ENCODE measurements at places on chromosomes 13 and 19.

DNA sequence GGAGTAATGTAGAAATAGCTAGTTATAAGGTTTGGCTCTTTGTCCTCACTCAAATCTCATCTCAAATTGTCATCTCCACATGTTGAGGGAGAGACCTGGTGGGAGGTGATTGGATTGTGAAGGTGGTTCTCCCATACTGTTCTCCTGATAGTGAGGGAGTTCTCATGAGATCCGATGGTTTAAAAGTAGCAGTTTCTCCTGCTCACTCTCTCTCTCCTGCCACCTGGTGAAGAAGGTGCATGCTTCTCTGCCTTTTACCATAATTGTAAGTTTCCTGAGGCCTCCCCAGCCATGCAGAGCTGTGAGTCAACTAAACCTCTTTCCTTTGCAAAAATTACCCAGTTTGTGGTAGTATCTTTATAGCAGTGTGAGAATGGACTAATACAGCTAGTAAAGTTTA, 849.4 kb downstream of the DACH1 start:
- no peak for DNase-seq

- DNase-seq, result no peak
Measured at GRCh38 chr13:73335210-73335609, 276.4 kb downstream of the KLF5 start.

DNA sequence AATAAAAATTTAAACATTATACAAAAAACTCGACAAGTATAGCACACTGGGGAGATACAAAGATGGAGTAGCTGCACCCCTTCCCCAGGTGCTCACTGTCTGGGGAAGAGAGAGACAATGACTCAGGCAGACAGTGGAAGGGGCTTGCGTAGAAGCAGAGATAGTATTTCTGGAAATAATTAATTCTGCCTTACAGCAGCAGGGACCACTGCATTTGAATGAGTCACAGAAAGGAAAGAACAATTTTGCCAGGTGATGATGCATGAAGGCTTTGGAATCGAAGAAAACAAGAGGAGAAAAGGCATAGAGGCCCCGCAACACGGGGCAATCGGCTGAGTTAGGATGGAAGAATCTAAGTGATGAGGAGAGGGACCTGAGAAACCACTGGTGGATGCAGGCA, 447.4 kb downstream of the EFNB2 start:
- DNase-seq, result no peak

GRCh38 chr13:106376401-106377112, 158.9 kb downstream of the EFNB2 start:
- no peak for DNase-seq

DNA sequence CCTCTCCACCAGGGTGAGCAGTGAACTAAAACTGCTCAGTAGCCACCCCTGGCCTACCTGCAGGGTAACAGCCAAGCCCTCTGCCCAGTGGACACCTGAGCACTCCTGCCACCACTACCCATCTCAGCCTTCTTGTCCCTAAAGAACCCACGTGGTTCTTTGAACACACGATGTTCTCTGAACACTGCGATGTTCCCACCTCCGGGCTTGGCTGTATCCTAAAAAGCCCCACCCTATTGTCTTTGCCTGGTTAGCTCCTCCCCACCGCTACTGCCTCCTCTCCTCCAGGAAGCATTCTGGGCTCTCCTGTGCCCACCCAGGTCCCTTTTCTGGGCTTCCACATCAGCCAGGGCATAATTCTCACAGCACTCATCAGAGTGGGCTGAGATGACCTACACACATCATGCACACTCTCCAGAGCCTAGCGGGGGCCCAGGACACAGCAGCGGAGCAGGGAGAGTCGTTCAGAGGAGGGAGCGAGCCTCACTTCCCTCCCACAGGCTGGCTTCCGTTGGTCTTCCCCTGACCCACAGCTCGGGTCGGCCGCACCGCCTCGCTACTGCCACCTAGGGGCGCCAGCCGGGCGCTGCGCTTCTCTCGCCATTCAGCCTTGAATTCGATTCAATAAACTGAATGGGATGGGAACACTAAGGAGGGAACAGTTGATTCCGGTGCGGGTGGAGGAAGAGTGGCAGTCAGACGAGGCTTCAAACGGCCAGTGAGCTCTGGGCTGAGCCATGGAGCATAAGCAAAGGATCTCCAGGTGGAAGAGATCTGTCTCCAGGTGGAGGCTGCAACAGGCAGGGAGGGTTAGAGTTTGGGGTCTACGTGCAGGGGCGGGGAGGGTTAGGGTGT, 3.2 kb downstream of the ELAVL1 start:
- peak; percentile 50 for DNase-seq

GRCh38 chr19:35375505-35376307, 4.8 kb downstream of the GPR42 start:
- DNase-seq, result no peak

DNA sequence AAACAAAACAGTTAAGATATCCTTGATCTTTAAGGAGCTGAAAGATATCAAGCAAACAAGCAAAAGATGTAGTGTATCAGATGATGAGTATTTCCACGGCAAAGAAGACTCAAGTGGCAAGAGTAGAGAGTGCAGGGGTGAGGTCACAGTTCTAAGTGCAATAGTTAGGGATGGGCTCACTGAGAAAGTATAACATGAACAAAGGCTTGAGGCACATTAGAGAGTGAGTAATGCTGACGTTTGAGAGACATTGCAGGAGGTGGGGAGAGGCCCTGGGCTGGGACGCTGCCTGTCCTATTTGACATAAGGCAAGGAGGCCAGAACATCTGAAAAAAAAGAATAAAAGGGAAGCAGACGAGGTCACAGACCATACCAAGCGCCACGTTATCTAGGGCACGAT, 1.4 kb downstream of the DUXA start:
- DNase-seq, result no peak

DNA sequence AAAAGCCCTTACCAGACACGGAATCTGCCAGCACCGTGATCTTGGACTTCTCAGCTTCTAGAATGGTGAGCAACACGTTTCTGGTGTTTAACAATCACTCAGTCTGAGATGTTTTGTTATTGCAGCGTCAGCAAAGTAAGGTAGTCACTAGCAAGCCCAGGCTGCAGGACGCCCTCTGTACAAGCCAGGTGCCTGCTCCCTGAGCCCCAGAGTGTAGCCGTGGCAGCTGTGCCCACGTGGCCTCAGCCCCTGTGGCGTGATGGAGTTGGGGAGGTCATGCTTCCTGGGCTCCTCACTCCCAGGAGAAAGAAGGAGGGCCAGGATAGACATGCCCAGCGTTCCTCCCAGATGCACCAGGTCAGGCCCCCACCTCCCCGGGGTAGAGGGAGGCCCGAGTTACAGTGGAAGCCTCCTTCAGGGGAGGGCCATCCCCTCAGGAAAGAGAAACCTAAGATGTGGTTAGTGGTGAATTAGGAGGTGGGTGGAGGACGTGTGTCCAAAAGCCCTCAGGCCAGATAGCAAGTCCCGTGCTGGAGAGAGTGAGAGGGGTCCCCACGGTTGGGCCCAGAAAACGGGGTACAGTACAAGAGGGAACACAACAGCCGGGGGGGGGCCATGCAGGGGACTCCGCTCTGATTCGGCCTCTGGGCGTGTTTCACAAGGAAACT, 169.6 kb upstream of the SOX1 start:
- DNase-seq, result no peak

DNA sequence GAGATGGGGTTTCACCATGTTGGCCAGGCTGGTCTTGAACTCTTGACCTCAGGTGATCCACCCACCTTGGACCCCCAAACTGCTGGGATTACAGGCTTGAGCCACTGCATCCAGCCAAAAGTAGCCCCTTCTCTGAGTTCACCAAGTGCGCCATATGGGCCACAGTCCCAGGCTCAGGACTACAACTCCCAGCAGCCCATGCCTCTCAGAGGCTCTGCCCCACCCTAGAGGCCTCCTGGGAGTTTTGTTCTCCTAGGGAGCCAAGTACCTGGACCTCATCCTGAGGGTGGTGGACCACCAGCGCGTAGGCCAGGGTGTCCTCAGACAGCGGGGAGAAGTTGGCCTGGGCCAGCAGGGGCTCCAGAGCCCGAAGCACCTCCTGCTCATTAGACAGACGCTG, 18.8 kb downstream of the TMEM143 start:
- no peak for DNase-seq

- DNase-seq, result no peak
Measured at GRCh38 chr19:54160182-54160811, 776 bp upstream of the LENG1 start.

DNA sequence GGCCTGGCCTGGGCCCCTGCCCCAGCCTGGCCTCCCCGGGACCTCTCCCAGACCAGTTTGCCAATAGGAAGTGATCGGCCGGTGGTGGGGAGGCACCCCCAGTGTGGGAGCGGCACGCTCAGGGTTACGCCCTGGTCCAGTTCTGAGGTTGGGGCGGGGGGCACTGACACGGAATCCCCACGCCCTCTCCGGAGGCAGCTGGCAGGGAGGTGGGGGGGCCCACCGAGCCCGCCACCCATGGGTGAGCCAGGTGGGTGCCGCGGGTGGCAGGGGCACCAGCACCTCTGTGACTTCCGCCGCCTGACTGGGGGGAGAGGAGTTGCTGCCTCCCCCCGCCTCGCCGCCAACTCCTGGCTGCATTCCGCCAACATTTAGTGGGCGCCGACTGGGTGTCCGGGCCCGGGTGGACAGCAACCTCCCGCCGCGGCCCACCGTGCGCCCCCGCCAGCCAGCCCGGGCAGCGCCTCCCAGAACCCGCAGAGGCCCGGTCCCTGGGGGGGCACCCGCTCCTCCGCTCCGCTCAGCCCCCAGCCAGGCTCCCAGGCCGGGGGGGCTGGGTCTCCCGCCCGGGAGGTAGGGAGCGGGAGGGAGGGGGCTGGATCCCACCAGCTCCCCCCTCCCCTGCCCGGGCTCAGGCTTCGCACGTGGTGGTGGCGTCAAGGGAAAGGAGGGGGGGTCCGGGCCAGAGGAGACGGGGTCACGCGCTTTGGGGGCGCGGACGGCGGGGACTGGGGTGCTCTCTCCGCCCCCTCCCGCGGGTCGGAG, 2.0 kb downstream of the ZBTB7A start:
- DNase-seq, result no peak

- DNase-seq, result no peak
Measured at GRCh38 chr19:31337008-31337914, 12.0 kb downstream of the TSHZ3 start.

DNA sequence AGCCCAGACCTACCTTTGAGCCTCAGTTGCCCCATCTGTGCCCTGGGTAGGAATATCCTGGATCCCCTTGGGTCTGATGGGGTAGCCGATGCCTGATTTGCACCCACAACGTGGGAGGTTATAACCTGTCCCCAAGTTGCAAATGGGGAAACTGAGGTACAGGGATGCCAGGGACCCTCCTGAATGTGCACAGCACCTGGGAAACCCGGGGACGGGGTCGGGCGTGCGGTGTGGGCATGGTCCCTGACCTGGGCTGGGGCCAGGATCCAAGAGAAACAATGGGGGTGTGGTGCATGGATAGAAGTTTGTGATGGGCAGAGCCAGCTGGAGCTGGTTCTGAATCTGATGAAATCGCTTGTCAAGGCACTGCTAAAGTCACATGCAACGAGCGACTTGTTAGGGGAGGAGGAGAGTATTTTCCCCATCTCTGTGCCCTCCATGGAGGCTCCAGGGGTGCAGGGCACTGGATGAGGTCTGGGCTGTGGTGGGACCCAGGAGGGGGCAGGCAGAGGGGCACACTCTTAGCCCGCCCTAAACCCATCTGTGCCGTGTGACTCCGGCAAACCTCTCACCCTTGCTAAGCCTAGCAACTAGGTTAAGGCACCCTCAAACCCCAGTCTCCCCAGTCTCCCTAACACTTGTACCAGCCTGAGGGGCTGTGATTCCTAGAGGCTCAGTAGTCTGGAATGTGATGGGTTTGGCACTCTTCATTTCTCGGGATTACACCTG, 749 bp downstream of the GDF15 start:
- no peak for DNase-seq

GRCh38 chr13:102504002-102504401, 92.8 kb upstream of the TPP2 start:
- DNase-seq, result no peak

- no peak for DNase-seq
Measured at GRCh38 chr19:49073514-49074378, 1.2 kb upstream of the KCNA7 start.

DNA sequence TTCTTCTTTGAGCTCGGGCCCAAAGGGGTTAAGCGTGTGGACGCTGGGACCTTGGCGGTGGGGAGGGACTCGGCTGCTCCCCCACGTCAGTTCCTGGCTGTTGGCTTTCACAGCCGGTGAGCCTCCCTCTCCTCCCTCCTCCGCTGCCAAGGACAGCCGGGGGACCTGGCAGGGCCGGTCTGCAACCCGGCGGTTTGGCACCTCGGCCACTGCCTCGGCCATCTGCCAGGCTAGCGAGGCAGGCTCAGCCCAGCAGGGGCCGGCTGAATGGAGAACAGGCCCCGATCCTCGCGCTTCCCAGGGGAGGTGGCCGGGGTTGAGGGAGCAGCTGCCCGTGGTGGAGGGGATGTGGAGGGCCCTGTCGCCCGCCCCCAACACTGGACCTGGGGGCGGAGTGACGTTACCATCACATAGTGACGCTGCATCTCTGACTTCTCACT, 5.0 kb downstream of the TLE5 start:
- no peak for DNase-seq

- DNase-seq, result no peak
Measured at GRCh38 chr13:43326100-43326499, 302.7 kb downstream of the DNAJC15 start.

DNA sequence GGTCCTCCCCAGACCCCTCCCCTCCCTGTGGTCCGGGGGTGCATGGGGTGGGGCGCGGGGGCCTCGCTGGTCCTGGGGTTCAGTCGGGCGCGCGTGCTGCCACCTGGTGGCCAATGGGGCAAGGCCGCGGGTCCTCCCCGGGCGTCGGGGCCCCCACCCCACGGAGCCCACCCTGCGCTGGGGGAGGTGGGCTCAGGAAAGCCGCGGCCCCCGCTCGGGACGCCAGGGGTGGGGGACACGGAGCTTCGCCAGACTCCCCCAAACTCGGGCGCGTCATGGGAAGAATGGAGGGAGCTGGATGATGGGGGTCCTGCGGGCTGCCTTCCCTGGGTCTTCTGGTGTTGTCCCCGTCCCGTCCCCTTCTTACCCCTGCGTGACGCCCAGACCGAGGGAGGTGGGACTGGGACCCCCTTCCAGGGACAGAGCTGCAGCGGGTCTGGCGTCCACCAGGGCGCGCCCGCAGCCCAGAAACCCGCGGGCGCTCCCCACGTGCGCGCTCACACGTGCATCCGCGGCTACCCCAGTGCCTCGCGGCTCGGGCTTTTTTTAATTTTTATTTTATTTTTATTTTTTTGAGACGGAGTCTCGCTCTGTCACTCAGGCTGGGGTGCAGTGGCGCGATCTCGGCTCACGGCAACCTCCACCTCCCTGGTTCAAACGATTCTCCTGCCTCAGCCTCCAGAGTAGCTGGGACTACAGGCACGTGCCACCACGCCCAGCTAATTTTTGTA, 19.8 kb upstream of the TCF3 start:
- peak; percentile 45 for DNase-seq

GRCh38 chr19:58098682-58098998, 609 bp upstream of the ZSCAN18 start:
- DNase-seq, result no peak
